ENCODE measurements at places on chromosomes 5 and 9.

GRCh38 chr5:170632266-170632984 lies 128.6 kb downstream of the KCNIP1 start:
- DNase-seq, result no peak

DNA sequence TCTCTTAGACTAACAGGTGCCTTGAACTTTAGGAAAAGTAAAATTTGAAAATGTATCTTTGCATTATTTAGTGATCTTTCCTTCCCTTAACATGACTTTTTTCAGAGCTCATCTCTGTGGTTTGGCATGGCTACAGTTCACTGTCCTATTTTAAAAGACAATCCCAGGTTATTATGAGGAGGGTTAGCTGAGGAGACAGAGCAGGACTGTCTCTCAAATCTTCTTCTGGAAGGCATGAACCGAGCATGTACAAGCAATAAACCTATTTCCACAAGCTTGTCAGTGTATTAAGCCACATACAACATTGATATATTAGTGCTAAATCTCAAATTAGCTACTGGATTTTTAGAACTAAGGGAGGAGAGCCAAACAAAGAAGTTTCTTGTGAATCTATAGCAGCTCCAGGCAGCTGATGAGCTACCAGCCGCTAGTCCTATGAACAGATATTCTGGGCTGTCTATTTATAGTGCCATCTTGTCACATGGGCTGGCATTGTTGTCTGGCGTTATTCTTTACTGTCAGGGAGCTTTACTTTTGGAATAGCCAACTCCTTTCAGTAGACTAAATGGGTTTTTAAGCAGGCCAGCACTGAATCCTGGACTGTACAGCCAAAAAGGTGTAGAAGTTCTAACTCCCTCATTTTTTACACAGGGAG lies 171.2 kb upstream of the ACTBL2 start:
- DNase-seq, result no peak

DNA sequence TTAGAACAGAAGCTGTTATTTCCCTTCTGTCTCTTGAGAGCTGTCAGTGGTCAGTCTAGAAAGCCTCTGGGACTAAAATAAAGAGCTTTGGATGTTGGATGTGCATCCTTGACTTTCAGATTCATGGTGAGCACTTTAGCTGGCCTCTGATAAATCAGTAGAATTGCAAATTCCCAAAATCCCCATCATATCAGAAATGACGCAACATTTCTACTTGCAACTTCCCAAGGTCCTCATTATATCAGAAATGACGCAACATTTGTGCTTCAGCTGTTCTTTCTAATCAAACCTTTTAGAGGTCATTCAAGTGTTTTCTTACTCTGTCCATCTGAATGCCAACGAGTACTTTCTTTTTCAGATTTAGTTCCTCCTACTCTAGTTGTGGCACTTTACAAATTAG lies 167.3 kb upstream of the MOCS2 start:
- no peak for DNase-seq

DNA sequence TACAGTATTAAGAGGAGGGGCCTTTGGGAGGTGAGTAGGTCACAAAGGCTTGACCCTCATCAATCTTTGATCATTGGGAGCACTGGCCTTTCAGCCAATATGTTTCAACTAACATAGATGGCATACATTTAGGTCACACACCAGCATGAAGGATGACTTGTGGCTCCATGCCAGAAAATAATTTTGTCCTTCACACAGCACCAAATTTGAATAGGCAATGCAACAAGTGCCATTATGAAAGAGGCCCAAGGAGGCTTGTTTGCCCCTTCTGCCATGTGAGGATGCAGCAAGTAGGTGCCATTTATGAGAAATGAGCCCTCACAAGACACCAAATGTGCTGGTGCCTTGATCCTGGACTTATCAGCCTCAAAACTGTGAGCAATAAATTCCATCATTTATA lies 81.1 kb downstream of the JAKMIP2 start:
- DNase-seq, result no peak

GRCh38 chr9:122364783-122365150 lies 6.1 kb upstream of the PTGS1 start:
- DNase-seq, result no peak

GRCh38 chr5:72141440-72142355 lies 34.4 kb downstream of the MAP1B start:
- no peak for DNase-seq

DNA sequence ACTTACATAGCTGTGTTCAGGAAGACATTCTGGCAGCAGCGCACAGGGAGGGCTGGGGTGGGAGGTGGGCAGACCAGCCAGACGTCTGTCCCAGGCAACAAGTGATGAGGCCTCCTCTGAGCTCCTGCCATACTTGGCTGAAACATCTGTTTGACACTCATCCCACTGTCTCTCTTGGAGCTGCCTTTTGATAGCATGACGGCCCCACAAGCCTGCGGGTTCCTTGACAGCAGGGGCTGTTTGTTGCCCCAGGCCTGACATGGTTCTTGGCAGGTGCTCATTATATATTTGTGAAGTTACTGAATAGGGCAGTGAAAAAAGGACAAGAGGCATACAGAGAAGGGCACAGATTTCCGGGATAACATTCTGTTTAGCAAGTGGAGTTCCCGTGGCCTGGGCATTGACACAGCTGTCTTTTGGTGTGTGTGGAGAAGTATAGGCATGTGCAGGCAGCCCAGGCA lies 22.2 kb upstream of the B4GALT1 start:
- DNase-seq, result no peak

- no peak for DNase-seq
These were observed 10.5 kb upstream of the ADGRD2 start for GRCh38 chr9:124439686-124440243.

- no peak for DNase-seq
These were observed 3.0 kb downstream of the ADAMTS13 start for GRCh38 chr9:133425049-133425632.

DNA sequence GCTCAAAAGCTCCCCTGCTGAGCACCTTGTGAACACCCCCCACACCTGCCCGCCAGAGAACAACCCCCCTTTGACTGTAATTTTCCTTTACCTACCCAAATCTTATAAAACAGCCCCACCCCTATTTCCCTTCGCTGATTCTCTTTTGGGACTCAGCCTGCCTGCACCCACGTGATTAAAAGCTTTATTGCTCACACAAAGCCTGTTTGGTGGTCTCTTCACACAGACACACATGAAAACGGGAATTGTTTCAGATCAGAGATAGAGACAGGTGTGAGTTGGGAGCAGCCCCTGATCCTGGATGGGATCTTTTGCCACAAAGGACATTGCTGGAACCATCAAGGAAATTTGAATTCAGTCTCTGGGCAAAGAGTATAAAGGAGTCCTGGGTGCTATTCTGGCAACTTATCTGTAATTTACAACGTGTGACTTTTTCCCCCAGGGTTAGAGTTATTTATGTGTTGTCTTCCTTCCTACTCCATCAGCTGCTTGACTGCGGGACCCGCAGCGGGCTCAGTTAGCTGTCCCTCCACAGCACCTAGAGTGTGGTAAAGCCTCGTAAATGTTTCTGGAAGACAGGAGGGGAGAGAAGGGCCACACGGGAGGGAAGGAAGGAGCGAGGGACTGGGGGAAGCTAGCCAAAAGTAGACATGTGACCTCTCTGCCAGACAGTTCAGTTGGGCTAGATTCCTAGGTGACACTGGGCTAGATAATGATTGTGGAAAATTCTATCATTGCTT lies 437.0 kb downstream of the ZNF608 start:
- DNase-seq, result no peak

DNA sequence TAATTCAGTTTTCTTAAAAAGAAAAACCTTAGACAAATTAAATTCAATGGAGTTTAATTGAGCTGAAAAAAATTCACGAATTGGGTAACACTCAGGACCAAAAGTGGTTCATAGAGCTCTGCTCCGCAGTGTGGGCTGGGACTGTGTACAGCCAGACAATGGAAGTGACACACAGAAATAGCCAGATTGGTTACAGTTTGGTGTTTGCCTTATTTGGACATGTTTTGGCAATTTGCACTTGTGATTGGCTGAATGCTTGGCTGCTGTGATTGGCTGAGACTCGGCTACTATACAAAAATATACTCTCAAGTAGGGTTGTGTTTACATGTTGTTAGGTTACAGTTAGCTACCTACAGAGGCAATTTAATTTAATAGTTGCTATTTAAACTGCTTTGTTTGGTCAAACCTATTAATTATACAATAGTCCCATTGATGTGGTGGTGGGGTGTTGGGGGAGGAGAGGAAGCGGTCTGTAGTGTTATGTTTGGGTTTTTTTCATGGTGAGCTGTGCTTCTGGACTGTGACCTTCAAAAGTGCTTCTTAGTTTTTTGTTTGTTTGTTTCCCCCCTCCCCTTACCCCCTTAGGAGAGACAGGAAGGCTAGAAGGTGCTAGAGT lies 95.2 kb downstream of the CNTLN start:
- DNase-seq, result no peak

DNA sequence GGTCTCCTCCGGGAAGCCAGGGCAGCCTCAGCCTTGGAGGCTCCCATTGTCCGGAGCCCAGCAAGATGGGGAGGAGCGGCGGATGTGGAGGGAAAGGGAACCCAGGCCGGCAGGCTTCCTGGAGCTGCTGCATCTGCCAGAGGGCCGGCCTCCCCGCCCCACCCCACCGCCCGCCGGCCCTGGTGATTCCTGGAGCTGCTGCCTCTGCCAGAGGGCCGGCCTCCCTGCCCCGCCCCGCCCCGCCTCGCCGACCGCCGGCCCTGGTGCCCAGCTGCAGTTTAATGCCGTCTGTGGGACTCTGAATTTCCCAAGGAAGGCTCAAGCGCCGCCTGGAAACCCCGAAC lies 31.6 kb downstream of the EXD3 start:
- DNase-seq, result no peak

- DNase-seq, result no peak
These were observed 170.2 kb upstream of the NR3C1 start for GRCh38 chr5:143573568-143574170.

GRCh38 chr5:100603141-100603540 lies 68.0 kb downstream of the FAM174A start:
- no peak for DNase-seq

DNA sequence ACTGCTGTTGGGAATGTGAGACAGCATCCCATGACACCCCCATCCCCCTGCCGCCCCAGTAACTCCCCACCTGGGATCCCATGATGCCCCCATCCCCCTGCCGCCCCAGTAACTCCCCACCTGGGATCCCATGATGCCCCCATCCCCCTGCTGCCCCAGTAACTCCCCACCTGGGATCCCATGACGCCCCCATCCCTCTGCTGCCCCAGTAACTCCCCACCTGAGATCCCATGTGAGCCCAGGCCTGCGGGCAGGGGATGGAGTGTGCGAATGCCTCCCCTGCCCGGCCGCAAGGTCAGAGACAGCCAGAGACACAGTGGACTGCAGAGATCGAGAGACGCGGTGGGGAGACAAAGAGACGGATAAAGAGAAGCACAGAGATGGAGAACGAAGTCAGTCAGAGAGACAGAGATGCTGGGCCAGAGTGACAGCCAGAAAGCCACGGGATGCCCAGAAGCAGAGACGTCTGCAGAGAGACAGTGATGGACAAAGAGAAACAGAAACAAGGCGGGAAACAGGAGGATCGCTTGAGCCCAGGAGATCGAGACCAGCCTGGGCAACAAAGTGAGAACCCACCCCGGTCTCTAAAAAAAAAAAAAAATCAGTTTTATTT lies 992 bp downstream of the SH2D3C start:
- DNase-seq, result no peak

- no peak for DNase-seq
These were observed 127.0 kb upstream of the VLDLR start for GRCh38 chr9:2494562-2494961.

DNA sequence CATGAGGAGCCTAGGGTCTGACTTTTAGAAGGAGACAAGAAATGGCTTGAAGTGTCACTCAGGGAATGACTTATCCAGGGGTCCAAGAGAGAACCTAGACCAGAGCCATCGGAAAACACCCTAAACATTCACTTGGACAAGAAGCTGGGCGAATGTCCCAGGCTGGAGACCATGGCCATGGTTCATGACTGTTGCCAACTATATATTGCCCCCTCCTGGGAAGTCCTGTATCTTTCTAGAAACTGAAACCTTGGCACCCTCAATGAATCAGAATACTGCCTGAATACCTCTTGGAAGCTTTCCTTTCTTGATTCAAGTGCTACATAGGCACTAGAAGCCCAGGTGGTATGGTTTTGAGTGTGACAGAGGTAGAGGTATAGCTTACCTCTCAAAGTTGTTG lies 29.9 kb downstream of the TRMO start:
- no peak for DNase-seq

DNA sequence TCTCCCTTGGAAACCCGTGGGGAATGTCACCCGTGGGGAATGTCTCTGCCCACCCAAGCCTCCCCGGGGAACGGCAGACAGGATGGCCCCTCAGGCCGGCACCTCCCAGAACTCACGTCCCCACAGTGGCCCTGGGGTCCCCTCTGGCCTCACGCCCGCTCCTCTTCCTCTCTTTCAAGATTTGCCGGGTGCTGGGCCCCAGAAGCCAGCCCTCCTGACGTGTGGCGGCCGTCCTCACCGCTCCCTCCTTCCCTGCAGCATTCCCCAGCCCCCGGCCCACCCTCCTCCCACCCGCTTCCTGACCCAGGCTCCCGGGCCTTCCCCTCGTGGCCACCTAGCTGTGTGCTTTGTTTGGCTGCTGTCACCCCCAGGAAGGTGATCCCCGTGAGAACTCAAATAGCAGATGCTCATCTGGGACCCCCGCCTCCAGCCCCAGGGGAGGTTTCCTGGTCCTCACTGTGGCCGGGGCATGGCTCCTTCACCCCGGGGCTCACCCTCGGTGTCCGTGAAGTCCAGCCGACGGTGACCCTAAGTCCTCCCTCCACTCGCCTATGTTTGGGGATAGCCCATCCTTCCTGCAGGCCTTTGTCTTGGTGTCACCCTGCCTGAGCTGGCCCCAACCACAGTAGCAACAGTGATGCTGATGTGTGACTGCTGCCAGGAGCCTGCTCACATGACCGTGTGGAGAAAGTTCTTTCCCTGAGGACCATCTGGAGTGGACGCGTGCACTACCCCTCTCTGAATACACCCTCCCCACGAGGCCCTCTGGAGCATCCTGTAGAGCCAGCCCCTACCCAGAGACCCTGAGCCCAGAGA lies 163.3 kb upstream of the IER5L start:
- DNase-seq, result no peak

- no peak for DNase-seq
These were observed 296.3 kb upstream of the NMUR2 start for GRCh38 chr5:152701305-152701949.

GRCh38 chr5:148909040-148909439 lies 82.6 kb downstream of the ADRB2 start:
- DNase-seq, result no peak

GRCh38 chr9:108389056-108389455 lies 466.7 kb downstream of the ACTL7B start:
- DNase-seq, result no peak

DNA sequence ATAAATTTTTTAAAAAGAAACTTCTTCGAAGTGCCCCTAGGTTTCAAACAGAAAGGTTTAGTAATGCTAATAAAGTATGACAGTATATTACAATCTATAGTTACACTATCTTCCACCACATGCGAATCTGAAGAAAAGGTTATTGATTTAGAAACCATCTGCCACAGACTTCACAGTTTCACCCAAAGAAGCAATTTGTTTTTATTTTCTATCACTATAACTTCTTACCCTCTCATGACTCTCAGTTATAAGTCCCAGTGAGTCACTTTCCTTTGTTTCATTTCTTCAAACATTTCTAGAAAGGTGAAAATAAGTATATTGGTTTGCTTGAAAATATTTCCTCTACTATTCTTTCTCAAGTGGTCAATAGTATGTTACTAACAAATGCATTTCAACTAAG lies 93.6 kb downstream of the MCTP1 start:
- DNase-seq, result no peak

GRCh38 chr9:110443866-110444220 lies 106.2 kb upstream of the TXNDC8 start:
- DNase-seq, result no peak
